AG04449 (cell line): ENCODE measurements at places on chromosomes 2 and 18.

DNA sequence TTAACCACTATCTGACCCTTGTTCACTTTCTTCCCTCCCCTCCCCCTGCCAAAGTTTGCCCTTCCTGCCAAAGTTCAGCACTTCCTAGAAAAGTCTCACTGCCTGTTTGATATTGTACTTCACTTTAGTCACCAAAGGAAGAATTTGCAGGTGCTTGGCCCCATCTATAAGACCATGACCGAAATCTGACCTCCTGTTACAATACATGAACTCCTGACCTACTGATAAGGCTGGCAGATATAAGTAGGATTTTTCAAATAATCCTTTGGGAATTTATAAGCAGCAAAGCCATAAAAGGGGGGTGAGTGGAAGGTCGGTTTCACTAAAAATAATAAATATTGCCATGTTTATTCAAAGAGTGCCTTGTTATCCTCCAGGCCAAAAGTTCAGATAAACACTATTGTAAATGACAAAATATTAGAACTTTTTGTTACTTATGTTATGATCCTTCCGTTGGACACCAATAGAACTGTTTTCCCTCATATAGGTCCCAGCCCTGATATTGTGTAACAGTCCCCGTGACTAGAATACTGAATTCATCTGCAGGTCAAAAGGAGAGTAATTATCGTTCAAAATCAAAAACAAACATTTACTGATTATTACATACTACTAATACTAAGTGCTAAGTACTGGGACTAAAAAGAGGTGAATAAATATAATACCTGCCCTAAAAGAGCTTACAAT is 277.6 kb downstream of the EXOC6B start:
- DNase-seq = no peak

- no peak for DNase-seq
These were observed 27.4 kb upstream of the ZNF407 start for GRCh38 chr18:74570266-74570665.

- DNase-seq = no peak
These were observed 20.6 kb downstream of the CEP192 start for GRCh38 chr18:13011719-13012118.

DNA sequence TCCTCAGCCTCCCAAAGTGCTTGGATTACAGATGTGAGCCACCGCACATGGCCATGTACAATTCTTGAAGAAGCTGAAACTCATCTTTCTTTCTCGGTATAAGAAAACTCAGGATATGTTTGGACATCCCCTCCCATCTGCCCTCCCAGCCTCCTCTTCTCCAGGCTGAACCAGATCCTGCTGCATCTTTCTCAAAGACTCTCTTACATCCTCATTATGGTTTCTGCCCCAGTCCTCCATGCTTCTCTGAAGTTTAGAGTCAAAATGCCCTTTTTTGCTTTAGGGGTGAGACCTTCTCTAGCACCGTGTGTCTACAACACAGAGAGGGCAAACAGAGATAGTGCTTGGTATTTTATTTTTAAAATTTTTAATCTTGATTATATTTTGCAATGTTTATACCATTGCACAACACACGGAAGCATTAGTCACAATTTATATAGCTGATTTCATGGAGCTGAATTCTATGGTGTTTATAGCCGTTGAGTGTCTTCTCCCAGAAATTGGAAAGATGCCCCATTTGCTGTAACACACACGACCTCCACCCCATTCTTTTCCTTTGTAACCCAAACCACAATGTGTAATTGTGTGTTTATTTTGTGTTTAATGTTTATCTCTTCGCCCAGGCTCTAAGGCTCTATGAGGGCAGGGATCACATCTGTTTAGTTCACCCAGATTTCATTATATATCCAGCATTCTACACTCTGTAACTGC is 206.0 kb upstream of the TNP1 start:
- DNase-seq = peak; percentile 75

DNA sequence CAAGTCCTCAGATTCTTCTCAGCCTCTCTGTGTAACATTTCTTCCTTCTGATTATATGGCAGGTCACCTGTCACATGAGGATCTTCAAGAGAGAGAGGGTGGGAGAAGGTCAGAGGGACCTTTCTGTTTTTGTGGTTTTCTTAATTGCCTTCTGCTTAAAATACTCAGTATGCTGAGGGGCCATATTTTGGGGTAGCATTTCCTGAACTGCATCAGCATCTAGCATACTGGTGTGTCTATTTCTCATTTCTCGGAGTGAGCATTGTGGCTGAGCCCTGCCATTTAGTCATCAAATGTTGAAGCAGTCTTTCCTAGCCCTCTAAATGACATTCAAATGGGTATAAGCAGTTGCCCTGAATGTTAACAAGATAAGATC is 162.7 kb downstream of the MYO3B start:
- no peak for DNase-seq

GRCh38 chr2:32825291-32825712 is 121.5 kb upstream of the LTBP1 start:
- no peak for DNase-seq

DNA sequence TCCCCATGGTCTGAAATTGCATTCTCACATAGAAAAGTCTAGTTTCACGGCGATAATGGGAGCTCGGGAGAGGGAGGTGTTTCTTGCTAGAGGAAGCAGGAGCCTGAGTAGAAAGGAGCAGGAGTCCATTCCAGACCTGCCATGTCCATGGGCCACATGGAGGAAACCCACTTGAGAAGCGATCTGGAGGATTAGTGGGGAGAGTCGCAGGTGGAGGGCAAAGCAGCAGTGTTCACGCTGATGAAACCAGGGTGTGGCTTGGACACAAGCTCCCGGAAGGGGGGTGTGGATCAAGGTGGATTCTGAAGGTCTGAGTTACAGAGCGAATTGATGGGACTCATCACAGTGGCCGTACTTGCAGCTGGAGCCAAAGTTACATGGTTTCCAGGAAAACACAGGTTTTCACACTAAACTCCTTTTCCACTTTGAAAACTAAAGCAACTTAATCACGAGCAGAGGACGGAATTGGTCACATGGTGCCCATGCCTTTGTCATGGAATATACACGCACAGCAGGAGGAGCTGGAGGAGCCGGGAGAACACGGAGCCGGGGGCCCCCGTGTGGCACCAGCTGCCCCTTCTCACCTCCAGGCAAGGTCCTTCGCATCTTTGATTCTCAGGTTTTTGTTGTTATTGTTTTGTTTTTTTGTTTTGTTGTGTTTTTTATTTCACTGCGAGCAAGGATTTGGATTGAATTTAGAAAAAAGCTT is 255.1 kb upstream of the MYT1L start:
- DNase-seq = no peak

GRCh38 chr18:72360634-72361033 is 183.5 kb downstream of the CBLN2 start:
- DNase-seq = no peak

- DNase-seq = no peak
These were observed 116.9 kb downstream of the FAM161A start for GRCh38 chr2:61736953-61737352.

DNA sequence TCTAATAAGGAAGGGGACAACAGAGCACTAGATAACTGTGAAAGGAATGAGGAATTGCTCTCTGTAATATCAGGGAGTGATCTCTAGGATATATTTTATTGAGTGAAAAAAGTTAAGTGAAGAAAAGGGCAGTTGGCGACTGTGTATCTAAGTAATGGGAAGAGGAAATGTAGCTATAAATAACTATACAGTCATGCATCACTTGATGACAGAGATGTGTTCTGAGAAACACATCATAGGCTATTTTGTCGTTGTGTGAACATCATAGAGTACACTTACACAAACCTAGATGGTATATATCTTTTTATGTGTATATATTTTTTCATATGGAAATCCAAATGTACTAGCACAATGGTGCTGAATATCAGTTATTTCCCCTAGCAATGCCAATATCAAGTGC is 329.3 kb downstream of the TXNL1 start:
- no peak for DNase-seq

DNA sequence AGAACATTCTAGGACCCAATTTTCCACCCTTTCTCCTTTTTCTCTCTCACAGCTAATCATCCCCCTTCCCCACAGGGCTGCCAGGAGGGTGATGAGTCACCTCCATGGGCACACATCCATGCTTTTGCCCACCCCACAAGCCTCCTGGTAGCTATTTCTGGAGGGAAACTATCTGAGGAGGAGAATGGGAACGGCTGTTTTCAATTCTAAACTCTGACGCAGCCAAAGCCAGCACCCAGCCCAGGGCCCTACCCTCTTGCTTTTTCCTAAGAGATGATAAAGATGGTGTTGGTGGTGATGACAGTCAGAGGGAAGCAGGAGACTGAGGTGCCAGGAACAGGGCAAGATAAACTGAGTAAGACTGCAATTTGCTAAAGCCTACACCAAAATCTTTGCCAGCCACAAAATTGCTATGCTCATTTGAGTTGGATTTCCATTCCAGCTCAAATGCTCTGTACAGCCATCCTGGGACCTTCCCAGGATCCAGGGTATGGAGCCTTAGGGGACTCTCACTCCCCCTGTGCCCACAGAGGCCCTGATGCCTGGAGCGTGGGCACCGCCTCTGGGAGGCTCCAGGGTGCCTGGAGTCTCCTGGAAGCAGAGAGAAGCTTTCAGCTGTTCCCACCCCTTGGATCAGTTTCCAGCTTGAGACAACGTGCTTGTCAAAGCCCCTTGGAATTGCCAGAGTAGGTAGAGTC is 62.0 kb upstream of the FZD7 start:
- DNase-seq = peak; percentile 38

- no peak for DNase-seq
These were observed 252.8 kb downstream of the LRP1B start for GRCh38 chr2:141878016-141878415.

- DNase-seq = no peak
These were observed 33.9 kb downstream of the SLC4A3 start for GRCh38 chr2:219661197-219661954.

DNA sequence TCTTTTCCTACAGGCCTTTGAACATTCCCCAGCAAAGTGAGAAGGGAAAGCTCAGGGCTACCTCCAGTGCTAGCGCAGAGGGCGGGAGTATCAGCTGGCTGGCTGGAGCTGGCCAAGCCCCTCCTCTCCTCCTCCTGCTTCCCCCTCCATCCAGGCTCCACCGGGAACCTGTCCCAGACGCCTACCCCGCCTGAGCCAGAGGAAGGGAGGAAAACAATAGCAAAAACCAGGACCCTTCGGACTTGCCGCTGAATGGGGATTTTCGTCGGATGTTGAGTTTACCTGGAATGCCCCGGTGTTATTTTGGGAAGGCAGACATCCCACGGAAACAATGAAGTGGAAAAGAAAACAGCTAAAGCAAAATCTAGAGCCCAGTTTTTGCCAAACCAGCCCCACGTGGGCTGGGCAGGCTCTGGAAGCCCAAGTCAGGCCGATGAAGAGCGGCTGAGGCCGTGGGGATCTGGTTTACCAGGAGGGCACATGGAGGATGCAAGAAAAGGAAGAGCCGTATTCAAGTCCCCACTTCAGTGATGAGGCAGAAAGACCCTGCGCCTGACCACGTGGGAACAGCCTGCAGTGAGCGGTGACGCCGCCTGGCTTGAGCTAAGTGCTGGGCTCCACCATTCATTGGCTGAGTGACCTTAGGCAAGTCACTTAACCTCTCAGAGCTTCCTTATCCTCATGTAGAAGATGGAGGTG is 100.4 kb upstream of the LCLAT1 start:
- no peak for DNase-seq

GRCh38 chr2:45782986-45783385 is 131.5 kb downstream of the PRKCE start:
- DNase-seq = no peak

- DNase-seq = no peak
These were observed 64.9 kb downstream of the MCFD2 start for GRCh38 chr2:46850742-46851141.

DNA sequence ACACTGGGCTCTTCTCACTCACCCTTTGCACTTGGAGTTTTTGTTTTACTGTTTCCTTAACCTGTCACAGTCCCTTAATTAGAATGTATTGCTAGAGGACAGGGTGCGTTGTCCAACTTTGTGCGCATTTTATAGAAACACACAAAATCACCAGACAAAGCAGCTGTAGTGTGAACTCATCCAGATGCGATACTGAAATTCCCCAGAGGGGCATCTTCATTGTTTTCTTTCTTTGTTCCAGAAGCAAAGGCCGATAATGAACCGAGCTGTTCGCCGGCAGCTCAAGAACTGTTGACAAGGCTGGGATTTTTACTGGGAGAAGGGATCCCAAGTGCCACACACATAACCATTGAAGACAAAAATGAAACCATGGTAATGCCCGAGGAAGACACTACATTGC is 137.6 kb downstream of the WDSUB1 start:
- no peak for DNase-seq

DNA sequence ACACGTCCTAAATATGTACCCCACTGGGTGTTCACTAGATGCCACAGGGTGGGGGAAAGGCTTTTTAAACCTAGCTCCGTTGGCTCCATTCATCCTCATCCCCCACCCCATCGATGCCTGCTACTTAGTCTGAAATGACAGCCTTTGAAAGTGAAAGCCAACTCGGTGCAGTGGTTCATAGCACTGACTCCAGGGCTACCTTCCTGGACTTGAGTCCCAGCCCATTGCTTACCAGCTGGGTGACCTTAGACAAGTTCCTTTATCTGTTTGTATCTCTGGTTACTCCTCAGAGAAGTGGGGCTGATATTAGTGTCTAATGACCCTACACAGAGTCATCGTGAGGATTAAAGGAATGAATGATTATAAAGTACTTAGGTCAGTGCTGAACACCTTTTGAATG is 24.4 kb downstream of the EHD3 start:
- no peak for DNase-seq

DNA sequence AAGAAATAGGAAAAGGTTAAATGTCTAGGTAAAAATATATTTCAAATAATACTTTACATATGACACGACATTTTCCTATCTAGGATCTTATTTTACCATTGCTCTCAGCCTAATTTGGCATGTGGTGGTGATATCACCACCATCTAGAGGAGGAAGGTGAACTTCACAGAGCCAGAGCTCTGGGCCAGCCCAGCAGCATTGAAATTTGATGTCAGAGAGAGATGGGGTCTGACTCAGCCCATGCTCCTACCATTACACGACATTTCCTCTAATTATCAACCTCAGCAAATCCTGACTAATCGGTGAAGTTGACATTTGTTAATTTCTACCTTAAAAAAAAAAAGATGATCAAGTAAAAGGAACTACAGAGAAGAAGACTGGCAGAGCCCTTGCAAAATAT is 42.3 kb downstream of the LRRTM4 start:
- no peak for DNase-seq

- DNase-seq = no peak
These were observed 28.6 kb upstream of the TMEM87B start for GRCh38 chr2:112026509-112026908.

- no peak for DNase-seq
These were observed 11.9 kb upstream of the APCDD1 start for GRCh38 chr18:10442551-10442971.

GRCh38 chr2:133393895-133394294 is 174.4 kb downstream of the NCKAP5 start:
- no peak for DNase-seq

DNA sequence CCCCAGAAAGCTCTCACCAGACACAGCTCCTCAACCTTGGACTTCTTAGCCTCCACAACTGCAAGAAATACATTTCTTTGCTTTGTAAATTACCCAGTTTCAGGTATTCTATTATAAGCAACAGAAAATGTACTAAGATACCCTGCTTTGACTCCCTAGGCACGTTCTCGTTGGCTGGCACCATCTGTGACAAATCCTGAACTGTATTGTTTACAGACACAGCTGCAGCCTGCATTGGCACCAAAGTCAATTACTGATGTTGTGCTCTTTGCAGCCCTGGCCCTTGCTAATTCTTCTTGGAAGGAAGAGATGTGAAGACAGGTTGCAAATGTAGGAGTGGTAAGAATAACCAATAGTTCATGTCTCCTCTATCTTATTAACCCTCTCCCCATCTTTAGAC is 72.7 kb upstream of the FAM136A start:
- no peak for DNase-seq

- peak; percentile 79 for DNase-seq
These were observed 33.6 kb downstream of the DGKD start for GRCh38 chr2:233387667-233388528.

GRCh38 chr2:16881122-16881521 is 215.5 kb upstream of the CYRIA start:
- DNase-seq = no peak
